Stimulated activated CD8-positive, alpha-beta memory T cell treated with anti-CD3 and anti-CD28 coated beads, Interleukin-4, amount 100 ng/mL, for 48 hours (primary cell): ENCODE measurements at places on chromosomes 4 and X.

DNA sequence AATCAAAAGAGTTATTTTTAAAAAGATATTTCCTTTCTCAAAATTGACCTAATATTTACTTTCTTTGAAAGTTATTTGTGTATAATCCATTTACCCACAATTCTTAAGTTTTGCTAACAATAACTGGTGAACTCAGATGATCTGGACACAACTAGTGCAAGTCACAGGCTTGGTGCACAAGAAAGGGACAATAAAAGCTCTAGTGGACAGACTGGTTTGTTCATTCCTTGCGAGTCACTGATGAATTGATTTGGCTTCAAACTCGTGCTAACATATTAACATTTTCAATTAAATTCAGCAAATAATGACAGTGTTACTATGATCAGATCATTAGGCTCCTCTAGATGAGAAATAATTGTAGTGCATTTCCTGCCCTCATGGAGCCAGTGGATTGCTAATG, 169.2 kb downstream of the BMPR1B start:
- DNase-seq = no peak

- no peak for DNase-seq
These were observed 13.7 kb downstream of the LINC00632 start for GRCh38 chrX:140723121-140723715.

- DNase-seq = no peak
These were observed 59.0 kb downstream of the APBB2 start for GRCh38 chr4:41155194-41155830.

GRCh38 chr4:173859091-173859713, 329.2 kb upstream of the HAND2 start:
- no peak for DNase-seq

DNA sequence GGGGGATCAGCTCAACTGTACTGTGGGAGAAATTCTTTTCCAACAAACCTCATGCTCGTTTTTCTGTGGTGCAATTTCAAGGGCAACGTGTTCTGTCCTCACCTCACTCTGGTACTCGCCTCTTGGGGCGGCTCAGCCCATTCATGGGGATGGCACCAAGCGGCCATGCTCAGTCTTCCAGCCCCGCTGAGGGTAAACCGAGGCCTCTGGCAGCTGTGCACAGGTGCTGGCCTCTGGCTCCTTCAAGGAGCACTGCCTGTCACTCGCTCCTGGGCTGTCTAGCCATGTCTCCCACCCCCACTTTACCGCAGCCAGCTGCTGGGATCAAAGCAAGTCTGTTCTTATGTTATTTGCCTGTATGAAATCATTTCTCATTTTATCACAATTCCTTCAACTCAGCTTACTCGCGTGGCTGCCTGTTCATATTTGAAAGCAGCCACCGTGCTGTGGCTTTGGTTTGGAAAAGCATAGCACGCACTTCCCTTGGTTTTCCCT, 70.2 kb downstream of the MTMR1 start:
- DNase-seq = no peak

- no peak for DNase-seq
These were observed 174.2 kb downstream of the GC start for GRCh38 chr4:71609651-71610050.

DNA sequence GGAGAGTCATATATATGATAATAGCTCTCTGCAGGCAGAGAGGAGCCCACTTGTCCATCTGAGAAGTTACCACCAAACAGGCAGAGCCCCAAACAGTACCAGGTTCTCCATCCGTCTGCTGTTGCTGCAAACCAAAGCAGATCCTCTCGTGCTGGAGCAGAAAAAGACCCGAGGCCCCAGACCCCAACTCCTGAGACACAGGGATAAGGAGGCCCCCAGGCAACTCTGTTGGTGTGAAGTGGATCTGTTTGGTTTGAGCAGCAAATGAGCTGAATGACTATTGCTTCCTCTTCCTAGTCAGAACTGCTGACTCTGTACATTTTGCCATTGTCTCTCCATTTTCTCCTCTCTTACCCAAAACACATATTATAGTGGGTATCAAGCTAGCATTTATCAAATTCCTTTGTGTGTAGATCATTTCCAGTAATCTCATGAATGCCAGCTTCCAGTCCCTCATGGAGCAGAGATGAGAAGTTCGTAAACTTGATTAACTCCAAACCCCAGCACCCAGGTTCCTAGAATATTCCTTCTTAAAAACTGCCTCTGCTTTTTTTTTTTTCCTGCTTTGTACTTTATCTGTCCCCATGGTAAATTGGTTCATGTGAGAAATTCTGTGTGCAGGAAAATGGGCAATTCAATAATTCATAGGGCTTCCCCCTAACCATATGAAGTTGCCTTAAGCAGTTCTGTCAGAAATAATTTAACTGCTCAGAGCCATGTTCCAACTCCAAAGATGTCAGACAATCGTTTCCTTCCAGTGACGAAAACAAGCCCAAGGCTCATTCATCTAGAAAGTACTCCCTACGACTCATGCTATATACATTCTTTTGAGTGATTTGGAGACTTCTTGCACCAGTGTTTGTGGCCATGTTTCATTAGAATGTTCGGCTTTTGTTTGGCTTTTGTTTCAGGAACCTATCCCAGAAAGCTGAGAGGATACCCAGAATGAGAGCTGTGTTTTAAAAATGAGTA, 98.6 kb upstream of the ATXN3L start:
- no peak for DNase-seq

- DNase-seq = no peak
These were observed 1904.9 kb downstream of the PCDH7 start for GRCh38 chr4:32624943-32625603.

GRCh38 chr4:10050261-10050661, 29.0 kb upstream of the SLC2A9 start:
- no peak for DNase-seq

GRCh38 chr4:47784222-47784621, 53.6 kb downstream of the CORIN start:
- DNase-seq = no peak

GRCh38 chrX:153672531-153673427, 834 bp downstream of the PNCK start:
- no peak for DNase-seq
